Activated CD4-positive, alpha-beta T cell treated with anti-CD3 and anti-CD28 coated beads for 4 hours (primary cell): ENCODE measurements at places on chromosomes 12 and 14.

DNA sequence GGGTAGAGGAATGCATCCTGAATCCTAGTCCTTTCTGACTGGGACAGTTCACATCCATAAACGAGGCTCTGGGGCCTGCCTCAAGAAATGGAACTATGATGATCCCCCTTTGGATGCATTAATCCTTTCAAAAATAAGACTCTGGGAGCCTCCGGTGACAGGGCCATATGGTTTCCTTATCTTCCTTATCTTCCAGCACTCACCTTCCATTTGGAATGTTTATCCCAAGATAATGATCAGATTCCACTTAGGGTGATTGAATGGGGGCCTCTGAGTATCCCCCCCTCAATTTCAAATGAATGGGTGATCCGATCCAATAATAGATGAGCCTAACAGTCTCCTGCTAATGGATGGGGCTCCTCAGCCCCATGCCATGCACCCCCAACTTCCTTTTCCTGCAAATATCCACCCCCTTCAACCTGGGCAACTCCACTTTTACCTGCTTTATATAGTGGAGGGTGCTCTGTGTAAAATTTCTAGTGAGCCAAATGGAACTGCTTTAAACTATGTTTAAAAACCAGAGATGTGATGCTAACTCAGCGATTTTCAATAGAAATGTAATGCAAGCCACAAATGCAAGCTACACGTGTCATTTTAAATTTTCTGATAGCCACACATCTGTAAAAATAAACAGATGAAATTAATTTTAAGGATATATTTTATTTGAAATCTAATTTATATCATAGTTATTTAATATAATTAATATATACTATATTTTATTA is 157.8 kb downstream of the ZFP36L1 start:
- DNase-seq = no peak

DNA sequence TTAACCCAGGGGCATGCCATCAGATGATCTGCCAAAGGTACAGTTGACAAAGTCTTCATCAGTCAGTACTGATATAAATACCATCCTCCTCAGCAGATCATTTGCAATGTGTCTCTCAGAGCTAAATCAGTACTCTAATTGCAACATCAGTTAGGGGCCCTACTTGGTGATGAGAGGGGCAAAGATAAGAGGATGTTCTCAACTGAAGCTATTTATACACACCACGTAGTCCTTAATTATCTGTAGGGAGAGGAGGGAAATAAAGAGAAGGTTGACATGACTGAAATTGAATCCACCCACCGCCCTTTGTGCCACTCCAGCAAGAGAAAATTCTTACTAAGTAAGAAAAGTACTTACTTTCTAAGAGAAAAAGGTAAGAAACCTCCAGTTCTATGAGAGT is 157.8 kb upstream of the NUDT4 start:
- no peak for DNase-seq

- no peak for DNase-seq
These were observed 66.6 kb upstream of the FAR2 start for GRCh38 chr12:29082522-29082921.

DNA sequence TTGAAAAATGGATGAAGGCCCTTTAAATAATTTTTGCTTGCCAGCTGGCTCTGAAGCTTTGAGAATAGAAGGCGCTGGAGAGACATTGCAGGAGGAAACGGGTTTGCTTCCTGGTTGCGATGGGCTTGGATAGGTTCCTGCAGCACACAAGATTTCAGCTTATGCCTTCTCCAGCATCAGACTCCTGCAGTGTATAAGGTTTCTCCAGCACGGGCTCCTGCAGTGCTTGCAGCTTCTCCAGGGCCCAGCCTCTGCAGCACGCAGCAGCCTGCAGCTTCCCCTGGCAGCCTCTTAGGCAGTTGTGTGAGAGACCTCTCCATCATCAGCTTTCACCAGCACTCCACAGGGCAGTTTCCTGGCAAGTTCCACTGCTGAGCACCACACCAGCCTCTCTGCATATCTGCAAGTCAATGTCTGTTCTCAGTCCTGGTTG is 78.7 kb upstream of the ZDHHC17 start:
- no peak for DNase-seq

DNA sequence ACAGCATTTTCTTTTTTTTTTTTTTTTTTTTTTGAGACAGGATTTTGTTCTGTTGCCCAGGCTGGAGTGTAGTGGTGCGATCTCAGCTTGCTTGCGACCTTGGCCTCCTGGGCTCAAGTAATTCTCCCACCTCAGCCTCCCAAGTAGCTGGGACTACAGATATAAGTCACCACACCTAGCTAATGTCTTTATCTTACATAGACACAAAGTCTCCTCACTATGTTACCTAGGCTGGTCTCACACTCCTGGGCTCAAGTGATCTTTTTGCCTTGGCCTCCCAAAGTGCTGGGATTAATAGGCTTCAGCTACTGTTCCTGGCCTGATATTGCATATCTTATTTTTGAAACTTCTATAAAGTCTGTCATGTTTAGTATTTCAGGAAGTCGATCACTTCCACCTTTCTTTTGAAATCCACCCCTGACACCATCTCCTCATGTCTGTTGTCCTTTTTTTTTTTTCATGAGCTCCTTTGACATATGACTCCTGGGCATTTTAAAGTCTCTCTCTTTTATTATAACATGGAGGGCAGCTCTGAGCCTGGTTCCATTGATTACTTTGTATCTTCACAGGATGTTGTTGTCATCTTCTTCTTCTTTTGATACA is 5.9 kb upstream of the A2ML1 start:
- DNase-seq = no peak

DNA sequence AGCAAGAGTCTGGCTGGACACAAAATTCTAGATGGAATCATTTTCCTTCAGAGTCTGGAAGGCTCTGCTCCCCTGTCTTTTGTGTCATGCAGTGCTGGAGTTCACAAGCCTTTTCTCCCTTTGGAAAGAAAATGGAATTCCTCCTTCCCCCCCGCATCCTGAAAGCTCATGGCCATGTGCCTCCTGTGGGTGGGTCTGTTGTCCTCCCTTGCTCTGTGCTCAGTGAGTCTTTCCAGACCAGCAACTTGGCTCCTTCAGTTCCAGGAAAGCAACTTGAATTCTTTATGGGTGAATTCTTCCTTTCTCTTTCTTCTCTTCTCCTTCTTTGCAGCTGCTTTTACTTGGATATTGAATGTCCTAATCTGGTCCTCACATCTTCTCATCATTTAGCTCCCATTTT is 70.2 kb downstream of the TUNAR start:
- DNase-seq = no peak

DNA sequence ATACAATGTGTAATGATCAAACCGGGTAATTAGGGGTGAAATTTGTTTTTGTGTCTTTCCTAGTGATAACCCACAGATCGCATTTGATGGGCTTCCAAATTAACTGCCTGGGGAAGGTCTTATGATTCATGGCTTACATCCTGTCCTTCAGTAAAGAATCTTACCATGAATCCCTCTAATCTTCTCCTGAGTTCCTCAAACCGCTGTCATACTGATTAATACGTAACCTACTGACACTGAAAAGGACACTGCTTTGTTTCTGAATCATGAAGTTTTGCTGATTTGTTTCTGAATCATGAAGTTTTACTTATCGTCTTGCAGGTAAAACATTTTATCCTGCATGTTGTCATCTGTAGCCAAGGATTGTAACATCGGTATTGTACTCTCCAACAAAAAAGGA is 52.0 kb upstream of the CRY1 start:
- DNase-seq = no peak

DNA sequence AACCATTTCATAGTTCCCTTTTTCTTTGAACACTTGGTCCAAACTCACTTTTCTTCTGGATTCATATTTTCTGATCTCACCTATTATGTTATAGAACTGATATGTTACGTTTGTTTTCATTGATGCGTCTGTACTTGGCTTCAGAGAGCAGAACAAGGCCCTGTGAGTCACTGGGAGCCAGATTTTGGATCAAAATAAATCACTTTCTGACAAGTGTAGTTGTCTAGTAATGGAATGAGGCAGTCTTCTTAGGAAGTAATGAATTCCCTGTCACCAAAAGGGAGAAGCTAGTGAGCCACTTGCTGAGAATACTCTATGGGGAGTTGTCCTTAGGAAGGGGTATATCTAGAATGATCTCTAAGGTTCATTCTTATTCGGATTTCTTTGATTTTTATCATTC is 10.2 kb downstream of the BICD1 start:
- DNase-seq = no peak

DNA sequence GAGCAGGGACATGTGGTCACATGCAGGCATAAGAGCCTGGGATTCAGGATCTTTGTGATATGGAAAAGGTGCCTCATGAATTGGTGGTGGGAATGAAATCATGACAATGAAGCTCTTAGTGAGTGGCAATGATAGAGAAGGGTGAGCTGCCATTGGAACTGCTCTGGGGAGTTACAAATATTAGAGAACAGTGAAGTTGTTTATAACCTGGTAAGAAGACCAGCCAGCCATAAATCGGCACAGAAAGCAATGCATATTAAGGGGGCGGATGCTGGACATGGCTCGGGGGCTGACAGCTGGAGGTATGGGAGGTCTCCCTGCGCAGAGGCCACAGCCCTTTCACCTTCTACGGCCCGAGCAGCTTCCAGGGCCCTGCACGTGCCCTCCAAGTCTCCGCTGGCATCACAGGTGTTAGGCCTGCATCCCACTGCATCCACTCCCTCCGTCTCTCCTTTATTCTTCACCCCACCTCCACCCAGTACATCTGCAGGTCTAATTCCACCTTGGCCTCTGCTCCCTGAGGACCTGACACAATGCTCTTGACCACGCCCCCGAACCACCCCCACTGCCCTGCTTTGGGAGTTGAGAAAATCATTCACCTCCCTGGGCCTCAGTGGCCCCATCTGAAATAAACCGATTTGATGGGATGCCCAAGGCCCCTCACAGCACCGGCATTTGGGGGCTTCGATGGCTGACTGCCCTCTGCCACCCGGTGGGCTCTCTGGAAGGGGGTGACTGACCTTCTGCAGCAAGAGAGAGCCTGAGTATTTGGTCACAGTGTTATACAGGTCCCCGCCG is 4.1 kb downstream of the CACNA2D4 start:
- DNase-seq = no peak

GRCh38 chr14:93090826-93091555 is 24.7 kb downstream of the ITPK1 start:
- no peak for DNase-seq

GRCh38 chr14:48622980-48623379 is 947.6 kb upstream of the MDGA2 start:
- no peak for DNase-seq

DNA sequence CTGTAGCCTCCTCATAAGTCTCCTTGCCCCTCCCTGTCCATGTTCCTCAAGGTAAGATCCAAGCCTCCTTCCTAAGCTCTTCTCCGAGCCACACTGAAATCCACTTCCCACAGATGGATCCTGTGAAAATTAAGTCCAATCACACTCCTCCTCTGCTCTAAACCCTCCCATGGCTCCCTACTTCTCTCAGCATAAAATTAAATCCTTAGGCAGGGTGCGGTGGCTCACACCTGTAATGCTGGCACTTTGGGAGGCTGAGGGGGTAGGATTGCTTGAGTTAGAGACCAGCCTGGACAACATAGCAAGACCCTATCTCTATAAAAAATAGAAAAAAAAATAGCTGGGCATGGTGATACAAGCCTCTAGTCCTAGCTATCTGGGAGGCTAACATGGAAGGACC is 2.3 kb downstream of the PHETA1 start:
- no peak for DNase-seq

GRCh38 chr14:76761136-76761959 is at the start of gene VASH1:
Gene VASH1 (plus strand): TSS chr14:76761468. CDS start chr14:76762822, 1,354 bp downstream.
- peak; percentile 43 for DNase-seq

DNA sequence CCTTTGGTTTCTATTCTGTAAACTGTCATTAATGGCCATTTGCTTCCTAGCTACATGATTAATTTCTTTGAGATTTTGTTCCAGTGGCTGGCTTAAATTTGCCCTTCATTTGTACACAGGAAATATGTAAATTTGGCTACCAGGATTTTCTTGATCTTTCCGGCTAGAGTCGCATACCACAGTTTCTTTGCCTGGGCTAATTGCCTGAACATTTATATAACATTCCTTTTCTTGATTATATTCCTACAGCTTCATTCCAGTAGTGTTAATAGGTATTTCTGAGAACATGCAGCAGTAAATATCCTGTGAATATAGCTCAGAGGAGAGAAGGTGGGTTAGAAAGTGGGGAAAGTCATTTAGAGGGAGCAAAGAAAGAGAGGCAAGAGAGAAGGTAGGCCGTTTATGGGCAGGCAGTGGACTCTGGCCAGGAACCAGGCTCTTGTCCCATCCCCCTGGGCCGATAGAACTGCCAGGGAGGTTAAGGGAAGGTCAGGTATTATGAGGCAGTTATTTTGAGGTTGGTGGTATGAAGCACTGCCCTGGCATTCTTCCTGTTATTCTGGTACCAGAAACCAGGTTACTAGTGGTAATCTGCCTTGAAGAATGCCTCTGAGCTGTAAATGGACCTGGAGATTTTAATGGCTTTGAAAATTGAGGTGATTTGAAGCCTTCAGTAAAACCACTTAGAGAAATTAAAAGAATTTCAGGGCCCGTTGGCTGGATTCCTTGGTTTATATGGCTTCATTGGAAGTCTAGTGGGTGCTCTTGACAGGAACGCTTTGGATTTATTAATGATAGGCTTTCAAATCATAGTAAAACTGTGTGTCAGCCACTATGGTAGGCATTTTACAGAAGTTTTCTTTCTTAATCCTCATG is 4.4 kb downstream of the RNF10 start:
- no peak for DNase-seq

GRCh38 chr12:116284396-116284795 is 6.9 kb upstream of the MED13L start:
- DNase-seq = no peak

DNA sequence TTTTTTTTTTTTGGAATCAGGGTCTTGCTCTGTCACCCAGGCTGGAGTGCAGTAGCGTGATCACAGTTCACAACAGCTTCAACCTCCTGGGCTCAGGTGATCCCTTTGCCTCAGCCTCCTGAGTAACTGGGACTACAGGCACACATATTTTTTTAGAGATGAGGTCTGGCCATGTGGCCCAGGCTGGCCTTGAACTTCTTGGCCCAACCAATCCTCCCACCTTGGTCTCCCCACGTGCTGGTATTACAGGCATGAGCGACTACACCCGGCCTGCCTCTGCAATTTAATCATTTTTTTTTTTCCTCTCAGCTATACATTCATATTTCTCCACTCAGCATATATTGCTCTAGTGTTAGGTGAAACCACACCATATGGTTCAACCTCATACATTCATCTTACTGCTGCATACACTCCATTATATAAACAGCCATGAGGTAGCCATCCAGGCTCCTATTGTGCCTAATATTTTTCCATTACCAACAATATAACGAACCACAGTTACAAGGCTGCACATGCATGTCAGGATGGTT is 7.1 kb downstream of the STX2 start:
- no peak for DNase-seq

DNA sequence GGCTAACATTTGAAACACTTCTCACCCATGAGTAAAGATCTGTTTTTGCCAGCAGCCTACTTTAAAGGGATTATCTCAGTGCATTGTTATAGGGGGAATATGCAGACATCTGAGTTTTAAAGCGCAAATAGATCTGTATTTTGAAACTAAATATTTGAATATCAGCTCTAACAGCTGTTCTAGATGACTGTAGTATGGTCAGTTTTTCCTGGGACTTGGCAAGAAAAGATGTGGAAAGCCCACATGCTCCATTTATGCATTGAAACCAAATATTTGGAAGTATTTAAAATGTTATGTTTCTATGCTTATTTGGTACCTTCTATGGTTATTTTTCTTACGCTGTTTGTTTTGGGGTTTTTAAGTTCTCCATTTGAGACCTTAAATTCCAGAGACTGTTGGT is 41.7 kb downstream of the RIC8B start:
- no peak for DNase-seq
